ENCODE measurements at places on chromosomes 1 and 21. TPM values are rescaled to one million over a fixed set of nuclear protein-coding genes. Genes with fewer than 3 reads are reported as not detected.

GRCh38 chr1:224068458-224069072 is 45.3 kb upstream of the FBXO28 start:
- H3K4me3 ChIP-seq, result no peak overlapping the region
- H3K27me3 ChIP-seq, result peaks cover 43% of the 10 kb centered on the region
- H3K27ac ChIP-seq, result no peak overlapping the region

Gene SIM2
- not detected for total RNA-seq

GRCh38 chr1:18948913-18949685 is 7.4 kb downstream of the IFFO2 start:
- DNase-seq, result no peak
- H3K36me3 ChIP-seq, result no peaks in the 10 kb centered on the region
- peak overlapping the region; percentile 94 for H3K4me3 ChIP-seq
- H3K27ac ChIP-seq, result peak overlapping the region; percentile 100
- H3K27me3 ChIP-seq, result no peaks in the 10 kb centered on the region
- peaks cover 84% of the 10 kb centered on the region for H3K4me1 ChIP-seq

DNA sequence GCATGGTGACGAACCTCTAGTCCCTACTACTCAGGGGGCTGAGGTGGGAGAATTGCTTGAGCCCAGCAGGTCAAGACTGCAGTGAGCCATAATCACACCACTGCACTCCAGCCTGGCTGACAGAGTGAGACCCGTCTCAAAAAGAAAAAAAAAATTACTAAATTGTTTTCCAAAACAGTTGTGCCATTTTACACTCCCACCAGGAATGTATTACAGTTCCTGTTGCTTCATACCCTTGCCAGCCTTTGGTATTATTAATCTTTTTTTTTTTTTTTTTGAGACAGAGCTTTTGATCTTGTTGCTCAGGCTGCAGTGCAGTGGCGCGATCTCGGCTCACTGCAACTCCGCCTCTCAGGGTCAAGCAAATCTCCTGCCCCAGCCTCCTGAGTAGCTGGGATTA is 55.9 kb downstream of the RPS6KA1 start:
- H3K4me1 ChIP-seq, result peaks cover 9% of the 10 kb centered on the region
- H3K27ac ChIP-seq, result no peak overlapping the region
- H3K4me3 ChIP-seq, result no peak overlapping the region
- no peaks in the 10 kb centered on the region for H3K27me3 ChIP-seq
- H3K36me3 ChIP-seq, result no peaks in the 10 kb centered on the region

- DNase-seq, result peak; percentile 30
- H3K36me3 ChIP-seq, result no peaks in the 10 kb centered on the region
- H3K27ac ChIP-seq, result no peak overlapping the region
- peaks cover 6% of the 10 kb centered on the region for H3K4me1 ChIP-seq
- H3K4me3 ChIP-seq, result no peak overlapping the region
Measured at GRCh38 chr1:1290238-1290731, 10.0 kb downstream of the SCNN1D start.

Gene NKAIN1
- total RNA-seq, result not detected

- H3K36me3 ChIP-seq, result peaks cover 2% of the 10 kb centered on the region
- no peak for DNase-seq
- H3K4me3 ChIP-seq, result no peak overlapping the region
- H3K27ac ChIP-seq, result no peak overlapping the region
Measured at GRCh38 chr1:57835620-57836019, 411.8 kb upstream of the DAB1 start.

- H3K4me3 ChIP-seq, result no peak overlapping the region
- H3K36me3 ChIP-seq, result peaks cover 3% of the 10 kb centered on the region
- H3K27ac ChIP-seq, result no peak overlapping the region
- H3K4me1 ChIP-seq, result peaks cover 26% of the 10 kb centered on the region
- no peaks in the 10 kb centered on the region for H3K27me3 ChIP-seq
Measured at GRCh38 chr1:117069220-117069844, 9.2 kb downstream of the TTF2 start.

GRCh38 chr1:19967808-19968207 is 11.6 kb downstream of the PLA2G2A start:
- H3K4me1 ChIP-seq, result peaks cover 5% of the 10 kb centered on the region
- no peak overlapping the region for H3K4me3 ChIP-seq
- DNase-seq, result no peak
- H3K27me3 ChIP-seq, result peaks cover 75% of the 10 kb centered on the region
- H3K27ac ChIP-seq, result no peak overlapping the region

DNA sequence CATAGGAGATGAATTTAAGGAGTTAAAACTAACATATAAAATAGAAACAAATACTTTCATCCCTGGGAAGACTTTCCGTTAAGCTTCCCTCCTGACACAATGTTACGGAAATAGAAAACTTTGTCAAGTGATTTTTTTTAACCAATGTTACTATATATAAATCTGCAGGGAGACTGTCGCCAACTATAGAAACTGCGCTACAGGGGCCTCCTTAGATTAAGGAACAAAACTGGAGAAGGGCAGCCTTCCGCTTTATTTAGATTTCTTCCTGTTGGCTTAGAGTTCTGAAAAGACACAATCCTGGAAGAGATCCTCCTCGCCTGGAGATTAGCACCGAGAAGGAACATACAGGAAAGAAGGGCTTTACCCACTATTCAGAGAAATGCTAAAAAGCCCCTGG is 1.5 kb downstream of the MGST3 start:
- H3K4me1 ChIP-seq, result peaks cover 25% of the 10 kb centered on the region
- no peaks in the 10 kb centered on the region for H3K36me3 ChIP-seq
- no peak overlapping the region for H3K4me3 ChIP-seq
- no peaks in the 10 kb centered on the region for H3K27me3 ChIP-seq
- no peak for DNase-seq

GRCh38 chr1:213119794-213120193 is 68.8 kb downstream of the RPS6KC1 start:
- H3K4me3 ChIP-seq, result no peak overlapping the region
- H3K27ac ChIP-seq, result no peak overlapping the region
- DNase-seq, result no peak
- H3K4me1 ChIP-seq, result peaks cover 5% of the 10 kb centered on the region
- no peaks in the 10 kb centered on the region for H3K27me3 ChIP-seq
- peaks cover 2% of the 10 kb centered on the region for H3K36me3 ChIP-seq

GRCh38 chr1:94925004-94925403 is 1.9 kb downstream of the CNN3 start:
- no peak overlapping the region for H3K4me3 ChIP-seq
- no peak overlapping the region for H3K27ac ChIP-seq
- peaks cover 3% of the 10 kb centered on the region for H3K36me3 ChIP-seq
- H3K4me1 ChIP-seq, result peaks cover 16% of the 10 kb centered on the region
- DNase-seq, result no peak

GRCh38 chr1:109391626-109392025 is 6.1 kb downstream of the SORT1 start:
- no peak overlapping the region for H3K27ac ChIP-seq
- H3K4me1 ChIP-seq, result peaks cover 5% of the 10 kb centered on the region
- H3K4me3 ChIP-seq, result no peak overlapping the region
- peaks cover 10% of the 10 kb centered on the region for H3K36me3 ChIP-seq
- DNase-seq, result no peak

- no peak for DNase-seq
- peaks cover 22% of the 10 kb centered on the region for H3K27me3 ChIP-seq
- peak overlapping the region; percentile 84 for H3K4me3 ChIP-seq
- H3K36me3 ChIP-seq, result no peaks in the 10 kb centered on the region
Measured at GRCh38 chr1:64242895-64243756, 39.7 kb downstream of the UBE2U start.

- H3K4me1 ChIP-seq, result peaks cover 6% of the 10 kb centered on the region
- H3K27me3 ChIP-seq, result peaks cover 5% of the 10 kb centered on the region
- no peak for DNase-seq
- no peak overlapping the region for H3K27ac ChIP-seq
- H3K4me3 ChIP-seq, result no peak overlapping the region
Measured at GRCh38 chr1:24195136-24195535, 8.0 kb upstream of the IFNLR1 start.

GRCh38 chr1:95888941-95889390 is 655.0 kb downstream of the RWDD3 start:
- H3K27ac ChIP-seq, result no peak overlapping the region
- H3K4me1 ChIP-seq, result no peaks in the 10 kb centered on the region
- H3K27me3 ChIP-seq, result no peaks in the 10 kb centered on the region
- no peak overlapping the region for H3K4me3 ChIP-seq
- H3K36me3 ChIP-seq, result no peaks in the 10 kb centered on the region

- H3K27ac ChIP-seq, result peak overlapping the region; percentile 54
- H3K4me1 ChIP-seq, result peaks cover 6% of the 10 kb centered on the region
Measured at GRCh38 chr1:246661451-246661850, 62.8 kb upstream of the SCCPDH start.

- H3K27me3 ChIP-seq, result no peaks in the 10 kb centered on the region
- peak overlapping the region; percentile 97 for H3K27ac ChIP-seq
- H3K4me3 ChIP-seq, result no peak overlapping the region
- H3K4me1 ChIP-seq, result peaks cover 36% of the 10 kb centered on the region
- peaks cover 2% of the 10 kb centered on the region for H3K36me3 ChIP-seq
- DNase-seq, result peak; percentile 61
Measured at GRCh38 chr1:35564037-35564883, 6.7 kb downstream of the NCDN start.
